ENCODE measurements at places on chromosomes 3 and 15.

- no peak for DNase-seq
Observed at GRCh38 chr3:66378256-66378655, 122.6 kb downstream of the LRIG1 start.

DNA sequence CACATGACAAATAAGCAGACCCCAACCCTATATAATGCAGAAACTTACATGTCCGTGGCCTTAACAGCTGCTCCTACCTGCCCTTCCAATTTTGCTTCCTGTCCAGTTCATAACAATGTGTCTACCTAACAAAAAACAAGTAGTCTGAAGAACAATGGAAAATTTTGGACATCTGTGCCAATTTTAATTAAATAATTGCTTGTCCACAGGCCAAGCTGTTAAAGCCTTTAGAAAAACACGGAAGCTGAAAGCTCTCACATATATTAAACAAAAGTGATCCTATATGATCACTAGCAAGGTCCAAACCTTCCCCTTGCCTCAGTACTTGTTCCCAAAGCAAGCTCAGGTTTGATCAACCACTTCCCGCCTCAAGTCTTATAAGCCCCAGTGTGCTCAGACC lies 37.1 kb downstream of the MAGI1 start:
- no peak for DNase-seq

DNA sequence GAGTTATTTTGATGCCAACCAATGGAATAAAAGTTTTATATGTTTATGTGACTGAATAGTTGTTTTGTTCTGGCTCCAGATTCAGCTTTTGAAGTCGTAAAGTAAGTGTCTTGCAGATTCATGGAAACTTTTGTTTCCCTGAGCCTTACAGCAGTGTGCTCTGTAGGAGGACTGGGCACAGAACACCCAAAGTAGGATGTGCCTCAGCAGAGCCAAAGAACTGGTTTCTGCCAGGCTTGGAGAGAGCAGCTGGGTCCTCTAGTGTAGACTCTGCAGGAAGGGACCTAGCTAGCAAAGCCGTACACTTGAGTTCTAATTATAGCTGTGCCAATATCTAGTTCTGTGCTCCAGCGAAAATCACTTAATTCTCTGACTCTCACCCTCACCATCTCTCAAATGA lies 261.2 kb upstream of the DNAJC19 start:
- no peak for DNase-seq

DNA sequence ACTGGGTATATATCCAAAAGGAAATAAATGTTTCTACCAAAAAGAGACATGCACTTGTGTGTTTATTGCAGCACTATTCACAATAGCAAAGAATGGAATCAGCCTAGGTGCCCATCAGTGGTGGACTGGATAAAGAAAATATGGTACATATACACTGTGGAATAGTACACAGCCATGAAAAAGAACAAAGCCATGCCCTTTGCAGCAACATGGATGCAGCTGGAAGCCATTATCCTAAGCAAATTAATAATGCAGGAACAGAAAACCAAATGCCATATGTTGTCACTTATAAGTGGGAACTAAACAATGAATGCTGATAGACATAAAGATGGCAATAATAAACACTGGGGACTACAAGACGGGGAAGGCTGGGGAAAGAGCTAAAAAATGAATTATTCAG lies 102.9 kb downstream of the RPL39L start:
- no peak for DNase-seq

- DNase-seq: no peak
Observed at GRCh38 chr15:47750740-47751262, 33.5 kb downstream of the SEMA6D start.

DNA sequence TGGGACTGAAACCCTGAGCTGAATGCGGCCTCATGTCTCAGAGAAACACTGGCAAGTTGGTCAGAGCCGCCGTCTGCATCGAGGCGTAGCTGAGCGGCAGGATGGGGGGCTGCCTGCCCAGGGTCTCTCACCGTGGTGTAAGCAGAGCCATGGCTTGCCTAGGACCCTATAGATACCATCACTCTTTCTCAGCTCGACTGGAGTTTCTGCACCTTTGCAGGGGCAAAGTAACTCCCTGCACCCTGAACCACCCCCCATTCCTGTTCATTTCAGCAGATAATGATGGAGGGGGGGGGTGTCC lies 28.4 kb upstream of the NR2E3 start:
- no peak for DNase-seq

DNA sequence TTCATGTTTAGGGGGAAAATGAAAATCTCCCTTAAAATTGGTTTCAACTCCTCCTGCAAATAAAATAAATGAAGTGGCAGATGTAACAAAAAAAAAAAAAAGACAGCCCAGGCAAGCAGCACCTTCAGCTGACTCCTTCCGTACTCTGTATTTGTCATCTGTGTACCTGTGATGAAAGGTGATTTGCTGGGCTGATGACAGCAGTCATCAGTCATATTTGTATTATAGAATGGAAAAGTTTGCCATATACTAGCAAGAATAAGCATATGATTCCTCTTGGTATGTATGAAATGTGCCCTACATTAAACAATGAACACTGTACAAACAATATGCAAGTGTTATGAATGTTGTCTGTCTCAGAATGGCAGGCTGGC lies 44.1 kb upstream of the WWTR1 start:
- DNase-seq: no peak

DNA sequence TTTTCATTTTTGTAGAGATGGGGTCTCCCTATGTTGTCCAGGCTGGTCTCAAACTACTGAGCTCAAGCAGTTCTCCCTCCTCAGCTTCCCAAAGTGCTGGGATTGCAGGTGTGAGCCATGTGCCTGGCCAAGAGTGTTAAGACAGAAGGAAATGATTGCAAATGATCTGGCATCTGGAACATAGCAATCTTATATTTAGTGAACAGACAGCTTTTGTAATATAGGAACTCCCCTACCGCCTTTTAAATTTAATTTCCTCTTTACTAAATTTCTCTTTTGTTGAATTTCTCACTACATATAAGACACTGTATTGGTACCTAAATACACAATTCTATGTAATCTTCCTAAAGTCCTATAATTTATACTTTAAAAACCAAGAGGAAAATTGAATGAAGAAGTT lies 13.1 kb downstream of the ANO10 start:
- DNase-seq: no peak

DNA sequence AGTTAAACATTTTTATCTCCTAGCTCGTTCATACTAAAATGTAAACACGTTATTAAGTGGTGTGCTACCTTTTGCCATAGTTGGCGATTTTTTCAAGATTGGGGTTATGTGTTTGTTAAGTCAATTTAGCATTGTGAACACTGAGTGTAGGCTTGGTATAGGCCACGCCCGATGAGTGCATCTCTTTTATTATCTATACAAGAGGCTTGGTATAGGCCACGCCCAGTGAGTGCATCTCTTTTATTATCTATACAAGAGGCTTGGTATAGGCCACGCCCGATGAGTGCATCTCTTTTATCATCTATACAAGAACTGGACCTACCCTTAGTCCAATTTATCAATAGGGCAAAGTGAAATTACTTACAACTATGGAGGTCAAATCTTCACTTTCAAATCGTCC lies 70.4 kb downstream of the NIPA2 start:
- DNase-seq: no peak

- DNase-seq: no peak
Observed at GRCh38 chr3:16264174-16264707, 502 bp downstream of the DPH3 start.

DNA sequence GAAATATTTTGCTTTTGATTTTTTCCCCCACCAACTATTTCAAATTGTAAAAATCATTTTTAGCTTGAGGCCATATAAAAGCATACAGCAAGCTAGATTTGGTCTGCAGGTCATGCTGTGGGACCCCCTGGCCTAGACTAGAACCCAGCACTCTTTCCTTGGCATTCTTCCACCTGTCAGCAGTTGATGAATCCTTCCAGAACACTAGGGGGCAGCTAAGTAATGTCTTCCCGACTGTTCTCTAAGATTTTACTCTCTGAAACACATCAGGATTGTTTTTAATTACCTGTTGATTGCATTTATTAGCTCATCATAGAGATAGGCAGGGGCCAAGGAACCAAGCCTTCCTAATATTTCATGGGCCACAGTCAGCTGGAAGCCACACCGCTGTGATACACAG lies 174.5 kb downstream of the CACNA1D start:
- no peak for DNase-seq

GRCh38 chr3:138137861-138138260 lies 5.7 kb upstream of the A4GNT start:
- no peak for DNase-seq

- no peak for DNase-seq
Observed at GRCh38 chr3:120469882-120470301, 19.1 kb upstream of the FSTL1 start.

DNA sequence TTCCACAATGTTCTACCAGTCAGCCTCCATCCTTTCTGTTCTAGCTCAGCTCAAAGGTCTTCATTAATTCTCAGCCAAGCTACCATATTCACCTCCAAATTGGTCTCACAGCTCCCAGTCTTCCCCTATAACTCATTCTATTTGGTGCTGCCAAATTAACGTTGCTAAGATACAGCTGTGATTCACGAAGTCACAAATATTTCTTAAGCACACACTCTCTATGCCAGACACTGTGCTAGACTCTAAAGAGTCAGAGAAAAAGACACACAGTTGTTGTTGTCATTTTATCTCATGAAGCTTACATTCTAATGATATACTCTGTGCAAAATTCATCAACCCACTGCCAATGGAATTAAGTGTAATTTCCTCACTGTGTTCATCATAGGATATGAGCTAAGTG lies 102.8 kb downstream of the FRMD5 start:
- no peak for DNase-seq

DNA sequence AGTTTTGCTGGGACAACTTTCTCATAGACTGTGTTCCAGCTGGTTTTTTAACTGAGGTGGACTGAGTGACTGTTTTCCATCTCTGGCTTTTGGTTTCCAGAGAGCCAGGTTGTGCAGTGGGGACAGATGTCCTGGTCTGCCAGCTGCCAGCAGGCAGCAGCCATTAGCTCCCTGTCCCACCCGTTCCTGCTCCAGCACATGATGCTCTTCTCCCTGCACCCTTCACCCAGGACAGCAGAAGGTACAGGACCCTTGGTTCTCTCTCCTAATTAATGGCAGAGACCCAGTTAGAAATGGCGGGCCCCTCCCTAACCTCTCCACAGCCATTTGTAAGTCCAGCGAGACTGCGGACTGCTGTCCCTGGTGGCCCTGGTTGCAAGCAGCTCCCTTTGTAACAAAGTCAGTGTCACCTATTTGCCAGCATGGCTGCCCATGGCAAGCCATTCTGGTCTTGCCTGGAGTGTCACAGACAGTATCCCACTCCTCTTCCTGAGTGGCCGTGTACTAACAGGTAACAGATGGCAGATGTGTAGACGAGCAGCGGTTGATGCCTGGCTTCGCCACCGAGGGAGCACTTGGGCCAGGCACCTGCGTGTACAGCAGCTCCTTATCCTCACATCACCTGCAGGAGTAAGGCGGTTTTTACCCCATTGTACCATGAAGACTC lies 148.3 kb downstream of the DNAJB8 start:
- no peak for DNase-seq

GRCh38 chr3:45180051-45180450 lies 33.9 kb upstream of the CDCP1 start:
- no peak for DNase-seq

GRCh38 chr15:46266661-46267060 lies 631.8 kb downstream of the SQOR start:
- DNase-seq: no peak

- no peak for DNase-seq
Observed at GRCh38 chr15:67103869-67104268, 38.5 kb downstream of the SMAD3 start.

DNA sequence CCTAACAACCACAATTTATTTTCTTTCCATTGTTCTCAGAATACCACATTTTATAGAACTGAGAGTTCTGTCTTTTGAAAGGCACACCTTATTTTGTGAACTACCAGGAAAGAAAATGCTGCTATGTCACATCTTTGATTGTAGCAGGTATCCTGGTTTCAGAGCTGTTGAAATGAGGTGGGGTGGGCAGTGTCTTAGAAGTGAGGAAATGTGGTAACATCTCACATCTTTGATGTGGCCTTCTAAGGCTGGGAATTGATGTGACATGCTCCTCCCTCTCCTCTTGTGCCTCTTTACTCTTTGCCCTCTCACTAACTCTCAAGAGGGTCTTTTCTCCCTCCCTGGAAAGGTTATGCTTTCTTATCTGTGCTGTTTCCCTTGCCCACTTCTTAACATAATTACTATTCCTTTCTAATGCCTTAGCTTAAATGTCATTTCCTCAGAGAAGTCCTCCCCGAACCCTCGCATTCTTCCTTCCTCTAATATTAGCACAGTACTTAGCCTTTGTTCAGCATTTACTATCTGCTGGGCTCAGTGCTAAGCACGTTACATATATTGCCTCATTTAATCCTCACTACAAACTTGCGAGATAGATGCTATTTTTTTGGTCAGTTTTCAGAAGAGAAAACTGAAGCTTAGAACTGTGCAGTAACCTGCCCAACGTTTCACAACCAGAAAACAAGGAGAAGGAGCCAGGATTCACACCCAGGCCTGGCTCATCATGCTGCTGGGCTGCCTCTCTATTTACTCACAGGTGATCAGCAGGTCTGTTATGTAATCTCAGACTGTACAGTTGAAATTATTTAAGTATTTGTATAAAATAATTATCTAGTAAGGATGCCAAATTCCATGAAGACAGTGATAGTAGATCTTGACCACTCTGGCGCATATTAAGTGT lies 24.0 kb upstream of the SPTSSB start:
- DNase-seq: no peak

GRCh38 chr15:43931790-43932435 lies 105.1 kb downstream of the WDR76 start:
- DNase-seq: no peak

Measured in NCI-H345 (cell line).